Activated gamma-delta T cell treated with anti-CD3 and anti-CD28 coated beads, Interleukin-2, amount 50 U/mL, for 16 hours (primary cell): ENCODE measurements at places on chromosomes 11 and 22.

GRCh38 chr11:117075186-117075585 lies 23.0 kb downstream of the SIK3 start:
- no peak for DNase-seq

DNA sequence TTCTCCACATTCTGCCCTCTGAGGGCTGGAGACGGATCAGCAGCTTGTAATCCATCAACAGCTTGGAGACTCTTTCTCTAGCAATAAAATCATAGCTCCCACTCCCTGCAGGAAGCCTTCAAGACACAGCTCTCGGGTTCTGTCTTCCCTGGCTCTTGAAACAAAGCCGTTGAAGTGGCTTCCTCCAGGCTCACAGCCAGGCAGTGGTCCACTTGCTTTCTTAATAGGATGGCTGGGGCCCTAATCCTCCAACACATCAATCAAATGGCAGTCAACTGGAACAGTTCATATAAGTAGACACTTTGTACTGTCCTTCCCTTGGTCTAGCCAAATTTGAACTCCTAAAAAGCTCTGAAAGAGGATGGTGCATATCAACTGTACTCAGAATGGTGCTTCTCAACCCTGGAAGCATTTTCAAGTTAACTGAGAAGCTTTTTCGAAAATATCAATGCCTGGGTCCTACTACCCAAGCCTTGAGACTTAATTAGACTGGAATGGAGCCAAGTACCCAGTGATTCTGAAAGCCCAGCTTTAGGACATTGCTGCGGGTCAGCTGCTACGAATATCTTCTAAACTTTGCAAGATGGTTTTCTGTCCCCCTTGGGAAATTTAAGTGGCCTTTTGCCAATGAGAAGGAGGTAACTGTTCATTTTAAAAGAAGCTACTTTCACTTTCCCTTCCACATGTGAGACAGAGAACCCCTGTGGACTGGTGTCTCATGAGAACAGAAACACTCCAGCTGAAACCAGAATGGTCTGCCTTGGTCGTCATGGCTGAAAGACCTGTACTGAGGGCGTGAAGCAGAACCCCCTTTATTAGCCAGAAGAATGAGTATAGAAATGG lies 74.7 kb downstream of the SC5D start:
- DNase-seq, result peak; percentile 4

GRCh38 chr11:73315293-73316020 lies 7.4 kb downstream of the ARHGEF17 start:
- no peak for DNase-seq

DNA sequence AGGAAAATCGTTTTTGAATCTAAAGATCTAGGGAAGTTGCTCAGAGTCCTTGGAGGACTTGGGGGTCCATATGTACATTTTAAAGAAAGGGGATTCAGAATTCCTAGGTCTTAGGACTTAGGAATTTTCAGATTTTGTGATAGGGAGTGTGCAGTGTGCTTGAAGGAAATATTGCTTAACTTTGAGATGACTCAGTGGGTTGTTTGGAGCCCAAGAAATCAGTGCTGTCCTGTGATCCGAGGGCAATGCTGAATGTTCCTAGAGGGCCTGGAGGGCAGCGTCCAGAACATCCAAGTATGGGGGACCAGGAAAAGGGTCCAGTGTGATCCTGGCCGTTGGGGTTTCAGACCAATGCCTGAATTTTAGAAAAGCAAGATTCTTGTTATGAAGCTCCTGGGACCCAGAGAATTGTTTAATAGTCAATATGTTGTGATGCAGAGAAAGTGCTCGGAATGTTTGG lies 3.1 kb upstream of the IGF2 start:
- no peak for DNase-seq
